ENCODE measurements at places on chromosomes 4 and X.
A peak's percentile ranks its signal among the peaks of the same experiment; 100 is the strongest.

DNA sequence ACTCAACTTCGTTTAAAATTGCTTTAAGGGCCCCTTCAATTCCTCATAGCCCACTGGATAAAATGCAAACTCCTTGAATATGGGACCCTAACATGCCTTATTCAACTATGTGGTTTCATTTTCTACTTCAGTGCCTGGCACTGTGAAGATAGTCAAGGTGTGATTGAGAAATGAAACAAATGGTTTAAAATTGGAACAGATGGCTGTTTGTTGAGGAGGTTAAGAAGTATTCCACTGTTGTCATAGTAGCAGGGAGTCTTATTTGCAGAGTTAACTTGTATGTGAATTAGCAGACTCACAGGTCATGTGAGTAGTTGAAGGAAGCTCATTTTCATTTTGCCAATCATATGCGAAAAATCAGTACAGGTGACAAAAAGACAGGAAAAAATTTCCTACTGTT is 593.3 kb downstream of the KCTD8 start:
- DNase-seq: no peak

DNA sequence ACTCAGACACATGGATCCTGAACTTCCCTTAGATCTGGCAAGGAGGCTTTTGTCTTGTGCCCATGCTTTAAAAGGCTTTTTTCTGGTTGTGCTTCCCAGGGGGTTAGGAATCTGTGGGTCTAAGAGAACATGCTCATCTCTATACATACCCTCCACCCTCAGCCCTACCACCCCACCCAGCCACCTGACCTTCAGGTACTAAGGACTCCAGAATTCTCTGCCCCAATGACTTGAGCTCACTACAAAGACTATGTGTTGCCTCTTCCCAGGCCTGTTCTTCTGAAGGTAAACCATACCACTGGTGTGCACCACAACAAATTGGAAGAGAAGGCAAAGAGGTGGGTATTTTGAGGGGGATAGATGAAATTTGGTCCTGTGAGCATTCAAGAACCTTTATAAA is 167.3 kb upstream of the ETNPPL start:
- no peak for DNase-seq

GRCh38 chrX:149363965-149364364 is 141.1 kb downstream of the IDS start:
- no peak for DNase-seq

DNA sequence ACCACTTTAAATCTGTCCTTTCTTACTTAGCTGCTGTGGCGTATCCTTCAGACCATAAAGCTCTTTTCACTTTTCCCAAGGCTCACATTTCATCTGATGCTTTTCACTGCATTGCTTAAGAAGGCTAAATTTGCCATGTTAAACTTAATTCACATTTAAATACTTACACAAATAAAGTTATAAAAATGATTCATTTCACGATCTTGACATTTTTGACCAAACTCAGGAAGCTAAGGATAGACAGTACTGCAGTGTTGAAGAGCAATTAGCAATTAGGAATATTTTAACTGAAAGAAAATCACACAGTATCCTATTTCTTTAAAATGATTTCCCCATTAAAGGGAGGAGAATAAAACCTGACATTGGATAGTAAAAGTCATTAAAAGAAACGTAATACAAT is 1038.6 kb downstream of the STPG2 start:
- DNase-seq: no peak

DNA sequence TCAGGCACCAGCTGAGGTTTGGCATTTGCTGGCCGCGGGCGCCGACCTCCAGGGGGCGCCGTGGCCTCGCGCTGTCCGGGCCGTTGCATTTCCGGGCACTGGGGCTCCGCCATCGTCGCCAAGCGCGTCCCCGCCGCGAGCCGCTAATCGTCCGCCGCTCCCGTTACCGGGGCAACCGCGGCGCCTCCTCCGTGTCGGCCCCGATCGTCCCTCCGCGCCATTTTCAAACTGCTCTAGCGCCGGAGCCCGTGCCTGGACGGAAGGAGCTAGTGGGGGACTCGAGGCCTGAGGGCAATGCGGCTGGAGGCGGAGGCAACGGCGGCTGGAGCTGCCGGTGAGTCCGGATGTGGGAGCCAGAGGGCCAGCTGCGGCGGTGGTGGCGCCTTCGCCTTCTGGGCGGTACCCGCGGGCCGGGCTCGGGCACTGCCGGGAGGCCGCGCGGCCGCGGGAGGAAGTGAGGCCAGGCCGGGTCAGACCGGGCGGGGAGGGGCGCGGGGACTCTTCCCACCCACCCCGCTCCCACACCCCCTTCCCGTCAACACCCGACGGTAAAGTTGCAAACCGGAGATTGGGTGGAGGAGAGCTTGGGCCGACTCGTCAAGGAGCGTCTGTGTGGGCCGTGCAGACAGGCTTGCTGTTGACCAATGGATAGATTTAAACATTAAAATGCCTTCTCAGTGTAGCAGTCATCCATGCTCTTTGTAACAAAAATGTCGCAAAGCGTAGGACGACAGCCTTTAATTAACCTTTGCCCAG is at the start of gene CEP135:
Gene CEP135, plus strand, starts transcription at position 220 of the 756 bp plus-strand sequence. CDS start 3,186 bp downstream, outside the sequence.
- DNase-seq: peak; percentile 80

DNA sequence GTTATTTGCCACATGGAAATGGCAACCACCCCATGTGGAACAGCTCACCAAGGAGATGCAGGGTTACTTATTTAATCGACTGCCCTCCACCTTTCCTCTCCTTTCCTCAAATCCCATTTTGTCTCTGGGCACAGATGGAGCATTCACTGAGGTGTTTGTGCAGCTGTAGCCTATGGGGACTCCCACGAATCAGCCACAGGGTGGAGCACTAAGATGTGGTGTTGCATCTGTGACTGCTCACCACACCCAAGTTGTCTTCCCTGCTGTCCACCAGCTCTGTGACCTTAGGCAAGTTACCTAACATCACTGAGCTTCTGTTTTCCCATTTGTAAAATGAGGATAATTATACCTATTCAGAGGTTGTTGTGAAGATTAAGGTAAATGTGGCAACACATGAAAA is 252.4 kb upstream of the CPEB2 start:
- no peak for DNase-seq

DNA sequence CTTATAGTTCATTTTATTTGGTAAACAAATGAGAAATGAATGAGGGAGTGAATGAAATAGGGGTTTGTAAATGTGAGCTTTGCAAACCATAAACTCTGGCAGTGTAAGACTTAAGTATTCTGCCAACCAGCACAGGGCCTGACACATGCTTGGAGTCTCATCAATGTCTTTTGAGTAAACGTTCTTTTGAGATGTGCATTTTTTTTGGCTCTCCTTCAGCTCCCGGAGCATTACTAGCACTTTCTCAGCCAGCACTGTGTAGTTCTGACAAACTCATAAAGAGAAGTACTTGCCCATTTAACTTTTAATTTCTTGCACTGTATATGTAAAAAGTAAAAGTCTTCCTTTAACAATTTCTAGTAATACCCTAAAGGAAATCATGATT is 245.3 kb downstream of the HS3ST1 start:
- DNase-seq: no peak

- DNase-seq: no peak
These were observed 525 bp upstream of the CISD2 start for GRCh38 chr4:102868153-102868780.

DNA sequence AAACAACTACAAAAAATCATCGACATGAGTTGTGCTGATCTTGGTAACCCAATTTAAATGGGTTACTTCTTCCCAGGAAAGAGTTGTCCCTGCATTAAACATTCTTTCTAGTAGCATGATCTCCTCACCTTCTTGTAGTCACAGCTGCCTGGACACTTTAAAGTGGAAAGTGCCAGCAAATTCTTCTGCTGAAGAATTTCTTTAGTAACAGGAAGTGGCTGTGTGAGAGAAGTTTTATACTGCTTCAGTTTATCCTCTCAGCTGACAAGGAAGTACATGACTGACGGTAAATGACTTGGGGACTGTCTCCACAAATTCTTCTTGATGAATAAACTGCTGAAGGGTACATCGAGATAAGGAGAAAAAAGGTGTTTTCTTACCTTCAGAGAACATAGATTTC is 18.2 kb upstream of the TNIP3 start:
- no peak for DNase-seq

DNA sequence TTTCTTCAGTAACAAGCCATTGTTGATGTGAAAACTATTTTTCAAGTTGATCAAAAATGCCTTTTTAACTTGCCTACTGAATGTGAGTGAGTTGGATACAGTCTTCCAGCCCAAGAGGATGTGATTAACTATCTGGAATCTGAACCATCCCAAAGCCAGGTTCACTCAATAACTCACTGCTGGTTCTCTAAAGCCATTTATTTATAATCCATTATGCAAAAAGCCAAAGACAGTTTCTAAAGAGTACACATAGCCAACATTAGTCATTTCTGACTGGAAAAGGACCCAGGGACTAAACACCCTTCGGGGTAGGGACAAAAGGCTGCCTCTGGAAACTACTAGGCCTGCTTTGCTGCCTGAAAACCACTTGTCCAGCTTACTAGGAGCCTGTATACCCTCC is 109.6 kb downstream of the SHROOM4 start:
- DNase-seq: no peak

- DNase-seq: no peak
These were observed 7.8 kb downstream of the TMEM156 start for GRCh38 chr4:39024311-39024865.

- no peak for DNase-seq
These were observed 41.0 kb downstream of the GAB1 start for GRCh38 chr4:143377611-143378099.

DNA sequence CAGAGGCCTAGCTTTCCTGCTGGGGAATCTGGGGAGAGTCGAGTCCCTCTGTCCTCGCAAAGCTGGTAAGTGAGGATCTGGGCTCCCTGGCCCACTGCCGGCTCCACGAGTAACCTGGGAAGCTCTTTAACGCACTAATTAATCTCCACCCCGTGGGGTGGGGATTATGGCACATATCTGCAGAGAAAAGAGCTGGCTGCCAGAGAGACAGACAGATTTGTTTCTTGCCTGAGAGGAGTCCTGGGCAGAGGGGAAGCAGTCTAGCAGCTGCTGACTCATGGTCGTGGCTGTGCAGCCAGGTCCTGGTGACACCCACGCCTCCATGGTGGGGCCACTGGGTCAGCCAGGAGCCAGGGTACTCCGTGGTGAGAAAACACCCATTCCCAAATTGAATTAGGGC is 14.0 kb downstream of the SORCS2 start:
- DNase-seq: no peak

DNA sequence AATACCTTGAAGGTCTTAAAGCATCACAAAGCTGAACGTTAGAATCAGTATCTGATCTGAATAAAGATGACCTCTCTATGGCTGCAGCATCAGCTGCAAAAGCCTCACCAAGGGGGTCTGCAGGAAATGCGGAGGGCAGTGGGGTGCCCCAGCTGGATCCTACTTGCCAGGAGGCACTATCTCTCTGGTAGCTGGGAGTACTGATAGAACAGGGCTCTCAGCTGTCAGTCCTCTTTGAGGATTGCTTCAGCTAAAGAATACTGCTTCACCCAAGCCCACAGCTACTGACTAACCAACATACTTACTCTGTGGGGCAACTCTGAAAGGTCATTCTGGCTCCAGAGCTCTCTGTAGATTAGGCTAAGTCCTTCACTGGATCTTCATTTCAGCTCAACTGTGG is 112.5 kb upstream of the ZFP42 start:
- DNase-seq: no peak

- DNase-seq: peak; percentile 11
These were observed 396.6 kb upstream of the RPS6KA3 start for GRCh38 chrX:20663336-20663735.

DNA sequence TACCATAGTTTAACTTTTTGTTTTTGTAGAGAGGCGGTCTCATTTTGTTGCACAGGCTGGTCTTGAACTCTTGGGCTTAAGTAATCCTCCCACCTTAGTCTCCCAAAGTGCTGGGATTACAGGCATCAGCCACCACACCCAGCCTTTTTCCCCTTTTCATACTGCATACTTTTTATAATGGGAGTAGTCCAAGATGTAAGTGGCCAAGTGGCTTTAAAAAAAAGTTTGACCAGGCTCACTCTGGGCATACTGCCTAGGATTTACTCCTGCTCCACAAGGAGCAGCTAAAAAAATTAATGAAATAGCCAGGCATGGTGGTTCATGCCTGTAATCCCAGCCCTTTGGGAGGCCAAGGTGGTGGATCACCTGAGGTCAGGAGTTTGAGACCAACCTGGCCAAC is 6.0 kb downstream of the GRSF1 start:
- no peak for DNase-seq

- no peak for DNase-seq
These were observed 681 bp downstream of the EXOC1 start for GRCh38 chr4:55854129-55854528.

- no peak for DNase-seq
These were observed 95.5 kb downstream of the PCDH7 start for GRCh38 chr4:30815685-30816084.

- DNase-seq: no peak
These were observed 10.5 kb upstream of the THOC2 start for GRCh38 chrX:123743312-123743711.

DNA sequence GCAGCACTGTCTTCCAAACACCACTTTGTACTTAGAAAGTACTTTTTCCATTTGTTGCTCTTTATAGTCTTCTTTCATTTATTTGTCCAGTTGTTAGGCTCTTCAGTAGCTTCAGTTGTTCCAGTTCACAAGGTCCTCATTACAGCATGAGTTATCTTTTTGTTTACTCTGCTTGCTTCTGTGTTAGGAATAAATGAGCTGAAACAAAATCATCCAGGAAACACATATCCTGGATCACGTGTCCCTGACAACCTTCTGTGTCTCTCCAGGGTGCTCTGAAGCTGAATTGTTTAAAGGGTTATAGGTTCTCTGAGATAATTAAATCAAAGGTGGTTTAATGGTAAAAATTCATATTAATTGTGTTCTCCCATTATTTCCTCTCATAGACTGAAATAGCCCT is 19.9 kb upstream of the KLHL8 start:
- no peak for DNase-seq

DNA sequence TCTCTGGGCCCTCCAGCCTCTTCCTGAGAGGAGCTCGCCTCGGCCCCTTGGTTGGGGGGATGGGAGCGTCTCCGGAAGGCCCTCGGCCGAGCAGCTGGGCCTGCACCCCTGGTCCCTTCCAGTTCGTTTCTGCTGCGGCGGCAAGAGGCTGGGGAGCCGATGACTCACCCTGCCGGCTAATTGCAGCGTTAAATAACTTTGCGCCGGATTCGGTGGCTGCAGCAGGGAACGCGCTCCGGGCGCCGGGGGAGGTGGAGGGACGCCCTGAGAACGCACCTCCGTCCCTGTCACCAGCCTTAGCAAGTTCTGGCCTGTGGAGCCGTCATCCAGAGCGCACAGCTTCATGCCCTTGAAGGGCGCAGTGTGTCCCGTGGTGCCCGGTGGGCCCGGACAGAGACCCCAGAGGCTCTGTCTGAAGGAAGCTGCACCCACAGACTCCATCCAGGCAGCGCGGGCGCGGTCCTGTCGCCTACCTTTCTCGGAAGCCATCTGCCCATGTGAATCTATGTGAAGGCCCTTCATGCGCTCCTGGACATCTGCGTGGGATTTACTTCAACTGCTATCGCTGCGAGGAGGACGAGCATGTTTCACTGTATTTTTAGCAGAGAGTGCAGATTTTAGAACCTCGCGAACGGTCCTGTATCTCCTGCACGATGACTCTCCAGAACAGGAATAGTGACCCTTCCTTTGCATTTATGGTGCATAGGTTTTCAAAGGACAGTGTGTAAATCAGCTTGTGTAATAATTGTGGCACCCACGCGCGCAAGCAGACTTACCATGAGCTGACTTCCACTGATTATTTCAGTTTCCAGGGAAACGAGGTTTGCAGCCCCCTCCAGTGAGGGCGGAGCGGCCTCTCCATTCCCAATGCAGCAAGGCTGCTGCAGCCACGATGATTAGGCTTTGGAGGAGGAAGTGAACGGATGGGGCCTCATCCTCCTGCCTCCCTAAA is 1.7 kb upstream of the TMEM271 start:
- DNase-seq: no peak
